ENCODE measurements at places on chromosomes 16 and 17.

DNA sequence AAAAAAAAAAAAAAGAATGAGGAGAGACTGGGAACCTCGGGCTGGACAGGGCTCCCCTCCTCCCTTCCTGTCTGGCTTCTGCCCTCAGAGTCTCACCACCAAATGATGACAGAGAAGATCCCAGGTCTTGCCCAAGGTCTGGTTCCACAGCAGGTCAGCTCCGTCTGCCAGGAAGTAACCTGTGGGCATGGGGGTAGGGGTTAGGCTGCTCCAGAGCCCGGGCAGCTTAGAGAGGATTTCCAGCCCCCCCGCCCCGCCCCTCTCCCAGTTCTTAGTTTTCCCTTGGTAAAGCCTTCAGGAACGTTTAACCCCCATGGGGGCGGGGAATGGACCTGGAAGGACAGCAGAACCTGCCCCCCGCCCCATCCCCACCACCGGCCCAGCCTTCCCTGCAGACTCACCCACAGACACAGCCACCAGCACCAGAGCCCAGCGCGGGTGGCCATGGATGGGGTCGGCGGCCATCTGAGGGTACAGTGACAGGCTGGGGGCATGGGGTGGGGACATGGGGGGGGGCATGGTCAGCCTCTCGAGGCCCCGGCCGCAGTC lies 700 bp downstream of the TLCD2 start:
- no peak for DNase-seq

DNA sequence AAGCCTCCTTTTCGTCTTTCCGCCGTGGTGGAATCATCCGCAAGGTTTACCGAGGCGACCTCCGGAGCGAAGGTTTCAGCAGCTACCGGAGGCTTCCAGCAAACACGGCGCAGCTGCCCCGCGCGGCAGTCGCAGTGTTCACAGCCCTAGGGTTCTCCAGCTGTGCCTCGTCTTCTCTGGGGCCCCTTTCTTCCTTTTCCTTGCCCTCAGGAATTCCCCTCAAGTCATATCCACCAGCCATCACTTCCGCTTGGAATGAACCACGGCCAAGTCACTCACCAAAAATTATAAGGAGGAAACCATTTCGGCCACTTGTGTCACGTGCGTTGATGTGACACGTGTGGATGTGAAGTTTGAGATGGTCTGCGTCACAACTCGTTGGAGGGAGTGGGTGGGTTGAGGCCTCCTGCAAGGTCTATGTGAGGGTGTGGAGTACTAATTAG lies 636 bp upstream of the ERN1 start:
- DNase-seq: peak; percentile 94

DNA sequence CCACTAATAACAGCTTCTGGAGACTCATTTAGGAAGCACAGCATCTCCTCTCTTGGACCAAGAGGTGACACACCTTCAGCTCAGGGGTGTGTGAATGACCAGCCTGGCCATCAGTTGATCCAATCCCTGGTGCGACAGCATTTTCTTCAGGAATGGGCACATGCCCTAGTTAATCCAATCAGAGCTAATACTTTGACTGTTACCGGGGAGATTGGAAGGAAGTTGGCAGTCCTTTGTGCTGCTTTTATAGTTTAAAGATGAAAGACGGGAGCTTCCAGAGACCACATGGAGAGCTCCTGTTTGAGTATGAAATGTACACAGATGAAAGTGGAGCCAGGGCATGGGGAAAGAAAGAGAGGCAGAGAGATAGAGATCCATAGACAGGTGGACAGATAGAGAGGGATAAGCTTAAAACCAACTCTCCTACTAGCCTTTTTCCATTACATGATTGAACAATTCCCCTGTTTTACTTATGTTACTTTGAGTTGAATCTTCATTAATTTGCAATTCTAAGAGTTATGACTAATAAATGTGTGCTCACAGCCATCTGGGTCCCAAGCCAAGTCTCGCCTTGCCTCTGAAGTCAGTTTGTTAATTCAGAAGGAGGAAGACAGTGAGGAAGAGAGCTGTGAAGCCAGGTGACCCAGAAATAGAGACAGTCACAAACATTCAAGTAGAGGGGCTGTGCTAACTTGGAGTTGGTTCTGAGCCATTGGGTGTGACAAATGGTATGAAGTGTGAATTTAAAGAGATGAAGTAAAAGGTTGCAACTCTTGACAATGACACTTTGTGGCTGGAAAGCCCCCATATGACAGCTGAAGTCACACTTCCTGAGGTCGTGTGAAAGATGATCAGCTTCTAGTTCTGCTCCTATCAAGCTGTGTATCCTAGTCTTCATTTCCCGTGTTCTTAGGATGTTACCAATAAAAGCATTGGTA lies 120.0 kb upstream of the GOT2 start:
- no peak for DNase-seq

- no peak for DNase-seq
Observed at GRCh38 chr17:82595893-82596292, 52.4 kb downstream of the WDR45B start.

DNA sequence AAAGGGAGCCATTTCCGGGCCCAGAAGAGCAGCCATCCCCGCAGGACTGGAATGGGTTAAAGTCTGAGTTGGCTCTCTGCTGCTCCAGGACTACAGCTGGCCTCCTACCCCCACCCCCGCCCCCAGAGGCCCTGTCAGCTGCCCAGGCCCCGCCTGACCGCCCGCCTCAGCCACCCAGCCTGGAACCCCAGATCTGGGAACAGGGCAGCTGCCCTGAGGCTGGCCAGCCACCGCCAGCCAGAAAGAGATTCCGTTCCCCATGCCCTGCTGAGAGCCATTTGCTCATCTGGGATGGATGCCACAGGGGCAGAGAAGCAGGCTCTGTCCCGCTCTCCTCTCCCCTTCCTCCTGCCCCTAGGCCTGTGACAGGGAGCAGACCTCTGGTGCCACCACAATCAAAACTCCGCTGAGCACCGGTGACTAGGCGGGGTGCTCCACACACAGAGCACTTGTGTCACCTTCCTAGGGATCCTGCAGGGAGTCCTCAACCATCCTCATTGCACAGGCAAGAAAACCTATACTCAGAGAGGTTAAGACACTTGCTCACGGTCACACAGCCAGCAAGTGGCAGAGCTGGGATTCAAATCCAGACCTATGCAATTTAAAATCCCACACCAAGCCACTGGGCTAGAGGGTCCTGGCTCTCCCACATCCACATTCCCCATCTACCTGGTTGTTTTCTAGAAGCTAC lies 44.1 kb downstream of the ZNF423 start:
- DNase-seq: no peak

DNA sequence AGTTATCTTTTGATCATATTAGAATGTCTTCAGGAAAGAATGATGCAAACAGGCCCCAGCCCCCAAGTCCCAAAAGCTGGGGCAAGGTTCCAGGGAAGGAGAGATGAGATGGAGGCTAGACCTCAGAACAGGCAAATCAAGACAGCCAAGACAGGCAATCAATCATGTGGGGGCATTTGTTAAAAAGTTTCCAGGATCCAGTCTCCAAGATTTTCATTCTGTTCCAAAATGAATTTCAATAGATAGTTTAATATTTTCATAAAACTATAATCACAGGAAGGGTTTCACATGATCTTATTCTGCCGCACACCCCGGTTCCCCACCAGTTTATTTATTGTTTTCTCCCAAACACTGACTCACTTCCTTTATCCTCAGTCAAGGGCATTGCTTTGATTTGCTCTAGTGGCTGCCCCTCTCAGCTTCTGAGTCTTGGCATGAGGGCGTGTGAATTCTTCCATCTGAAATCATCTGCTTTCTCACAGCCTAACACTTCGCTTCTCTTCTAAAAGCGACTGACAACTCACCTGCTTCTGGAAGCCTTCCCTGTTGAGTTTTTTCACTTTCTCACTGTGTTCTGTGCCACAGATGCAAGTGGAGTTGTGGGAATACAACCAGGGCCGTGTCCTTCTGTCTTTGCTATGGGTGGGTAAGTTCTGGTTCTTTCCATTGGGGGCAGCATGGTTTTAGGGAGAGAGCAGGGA lies 12.2 kb upstream of the TERF2 start:
- no peak for DNase-seq

- no peak for DNase-seq
Observed at GRCh38 chr17:42087736-42088705, 10.3 kb downstream of the ZNF385C start.

- no peak for DNase-seq
Observed at GRCh38 chr17:62670202-62670821, 42.8 kb downstream of the MRC2 start.
